CD4-positive, alpha-beta T cell treated with Interleukin-6 at 100 ng/mL for 8 hours (primary cell): ENCODE measurements at places on chromosomes 3 and 15.

DNA sequence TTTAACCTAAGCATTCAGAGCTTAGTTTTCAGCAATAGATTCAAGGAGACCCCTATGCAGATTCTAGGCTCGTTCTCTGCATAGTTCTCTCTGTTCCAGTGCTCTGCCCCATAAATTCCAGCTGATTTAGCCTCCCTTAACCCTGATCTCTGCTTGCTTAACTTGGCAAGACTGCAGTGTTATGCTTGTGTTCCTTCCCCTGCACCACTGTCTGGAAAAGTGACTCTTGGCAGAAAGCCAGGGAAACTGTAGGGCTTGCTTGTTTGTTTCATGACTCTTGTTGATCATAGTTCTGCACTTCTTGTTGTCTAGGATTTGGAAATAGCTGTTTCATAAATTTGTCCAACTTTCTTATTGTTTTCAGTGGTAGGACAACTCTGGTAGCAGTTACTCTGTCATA, 40.1 kb downstream of the ANAPC13 start:
- DNase-seq: no peak

GRCh38 chr15:98131924-98132323, 171.4 kb downstream of the ARRDC4 start:
- DNase-seq: no peak

GRCh38 chr15:90191794-90192509, 9.2 kb upstream of the SEMA4B start:
- DNase-seq: peak; percentile 36

DNA sequence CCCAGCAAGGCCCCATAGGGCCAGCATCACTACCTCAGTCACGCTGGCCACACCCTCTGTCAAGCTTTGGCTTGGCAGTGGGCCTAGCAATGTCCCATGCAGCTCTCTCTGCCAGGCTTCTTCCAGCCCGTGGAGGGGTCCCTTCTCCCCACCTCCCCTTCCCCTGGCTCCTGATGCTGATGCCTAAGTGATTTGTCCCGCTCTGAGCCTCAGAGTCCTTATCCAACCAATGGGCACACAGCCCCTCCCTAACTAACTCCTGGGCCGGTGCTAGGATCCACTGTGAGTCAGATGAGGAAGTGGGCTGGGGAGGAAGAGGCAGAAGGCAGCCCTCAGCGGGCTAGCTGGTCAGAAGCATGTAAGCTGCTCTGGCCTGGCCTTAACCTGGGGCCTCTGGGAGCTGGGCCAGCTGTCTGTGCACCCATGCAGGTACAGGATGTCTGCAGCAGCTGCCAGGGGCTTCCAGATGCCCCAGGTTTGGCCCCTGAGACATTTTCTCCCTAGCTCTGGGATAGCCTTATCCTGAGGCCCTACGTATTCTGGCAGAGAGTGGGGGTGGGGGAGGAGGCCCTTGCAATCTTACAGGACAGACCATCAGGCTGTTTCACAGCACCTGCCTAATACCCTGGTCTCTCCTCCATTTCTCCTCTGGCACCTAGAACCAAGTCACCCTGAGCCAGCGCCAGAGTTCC, 740 bp upstream of the ZBTB47 start:
- no peak for DNase-seq

GRCh38 chr15:73051807-73052652, at the start of gene NEO1:
NEO1 (plus strand) TSS chr15:73052463; CDS start chr15:73052676, 213 bp downstream.
- DNase-seq: peak; percentile 75

DNA sequence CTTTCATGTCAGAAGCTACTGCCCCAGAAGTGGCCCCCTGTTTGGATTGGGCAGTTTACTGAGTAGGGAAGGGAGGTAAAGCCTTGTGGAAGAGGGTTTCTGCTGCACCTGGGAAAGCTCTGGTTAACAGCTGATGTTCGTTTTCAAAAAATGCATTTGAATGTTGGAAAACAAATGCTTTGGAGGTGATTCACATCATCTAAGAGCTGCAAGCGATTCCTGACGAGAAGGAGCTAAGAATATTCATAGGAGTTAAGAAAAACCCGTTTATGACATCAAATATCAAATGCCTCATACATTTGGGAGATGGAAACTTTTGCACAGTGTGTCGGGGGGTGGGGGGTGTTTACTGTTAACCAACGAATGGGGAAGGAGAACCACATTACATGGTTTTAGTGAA, 183.8 kb upstream of the NR2F2 start:
- no peak for DNase-seq

- DNase-seq: no peak
Observed at GRCh38 chr3:43948013-43948412, 257.3 kb downstream of the ABHD5 start.

DNA sequence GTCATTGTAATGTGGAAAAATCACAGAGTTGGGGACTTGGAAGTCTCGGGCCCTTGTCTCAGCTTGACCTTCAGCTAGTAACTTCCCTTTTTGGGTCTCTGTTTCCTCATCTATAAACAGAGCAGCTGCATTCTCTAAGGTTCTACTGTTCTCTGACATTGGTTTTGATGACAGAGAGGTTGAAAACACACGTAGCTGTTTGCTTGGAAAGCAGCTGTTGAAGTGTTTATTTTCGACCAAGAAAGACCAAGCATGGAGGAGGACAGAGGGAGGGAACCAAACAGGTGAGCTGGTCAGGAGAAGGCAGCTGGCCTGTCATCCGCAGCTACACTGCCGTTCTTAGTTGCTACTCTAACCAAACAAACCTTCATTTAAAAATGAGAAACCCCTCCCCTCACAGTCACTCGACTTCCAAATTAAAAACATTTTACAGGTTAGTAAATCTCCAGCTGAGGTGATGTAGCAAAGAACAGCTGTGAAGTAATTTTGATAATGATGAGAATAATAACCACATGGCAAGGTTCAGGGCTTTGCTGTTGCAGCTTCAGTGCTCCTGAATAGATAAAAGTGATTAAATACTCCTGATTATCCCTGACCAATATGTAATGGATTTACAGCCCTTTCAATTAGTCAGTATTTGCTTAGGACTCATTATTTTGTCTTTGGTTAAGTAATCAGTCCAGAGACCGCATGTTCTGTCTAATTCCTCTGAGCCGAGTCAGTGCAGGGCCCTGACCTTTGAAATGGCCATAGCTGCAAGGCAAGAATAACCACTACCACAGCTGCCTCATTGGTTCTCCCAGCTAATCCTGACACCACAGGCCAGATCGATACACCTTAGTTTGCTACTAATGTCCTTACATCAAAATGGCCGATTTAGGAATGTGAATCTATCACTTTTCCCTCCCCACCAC, 65.3 kb downstream of the MEIS2 start:
- no peak for DNase-seq

DNA sequence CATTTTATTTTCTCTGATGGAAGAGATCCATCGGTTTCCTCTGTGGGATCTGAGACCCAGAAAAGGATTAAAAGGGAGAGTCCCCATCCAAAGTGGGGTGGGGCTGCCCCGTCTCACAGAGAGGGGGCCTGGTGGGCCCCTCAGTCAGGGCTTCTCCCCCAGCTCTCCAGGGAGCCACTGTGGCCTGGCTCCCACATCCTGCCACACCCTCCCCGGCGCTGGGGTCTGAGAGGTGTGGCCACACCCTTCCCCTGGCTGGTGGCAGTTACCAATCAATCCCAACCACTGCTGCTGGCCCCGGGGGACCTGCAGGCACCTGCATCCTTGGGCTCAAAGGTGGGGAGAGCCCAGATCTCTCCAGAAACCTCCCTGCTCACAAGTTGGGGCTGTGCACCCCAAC, 161.8 kb upstream of the IQSEC1 start:
- no peak for DNase-seq

DNA sequence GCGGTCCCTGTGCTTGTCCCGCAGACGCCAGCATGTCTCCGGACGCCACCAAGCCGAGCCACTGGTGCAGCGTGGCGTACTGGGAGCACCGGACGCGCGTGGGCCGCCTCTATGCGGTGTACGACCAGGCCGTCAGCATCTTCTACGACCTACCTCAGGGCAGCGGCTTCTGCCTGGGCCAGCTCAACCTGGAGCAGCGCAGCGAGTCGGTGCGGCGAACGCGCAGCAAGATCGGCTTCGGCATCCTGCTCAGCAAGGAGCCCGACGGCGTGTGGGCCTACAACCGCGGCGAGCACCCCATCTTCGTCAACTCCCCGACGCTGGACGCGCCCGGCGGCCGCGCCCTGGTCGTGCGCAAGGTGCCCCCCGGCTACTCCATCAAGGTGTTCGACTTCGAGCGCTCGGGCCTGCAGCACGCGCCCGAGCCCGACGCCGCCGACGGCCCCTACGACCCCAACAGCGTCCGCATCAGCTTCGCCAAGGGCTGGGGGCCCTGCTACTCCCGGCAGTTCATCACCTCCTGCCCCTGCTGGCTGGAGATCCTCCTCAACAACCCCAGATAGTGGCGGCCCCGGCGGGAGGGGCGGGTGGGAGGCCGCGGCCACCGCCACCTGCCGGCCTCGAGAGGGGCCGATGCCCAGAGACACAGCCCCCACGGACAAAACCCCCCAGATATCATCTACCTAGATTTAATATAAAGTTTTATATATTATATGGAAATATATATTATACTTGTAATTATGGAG, 79.1 kb downstream of the SMAD6 start:
- DNase-seq: no peak

DNA sequence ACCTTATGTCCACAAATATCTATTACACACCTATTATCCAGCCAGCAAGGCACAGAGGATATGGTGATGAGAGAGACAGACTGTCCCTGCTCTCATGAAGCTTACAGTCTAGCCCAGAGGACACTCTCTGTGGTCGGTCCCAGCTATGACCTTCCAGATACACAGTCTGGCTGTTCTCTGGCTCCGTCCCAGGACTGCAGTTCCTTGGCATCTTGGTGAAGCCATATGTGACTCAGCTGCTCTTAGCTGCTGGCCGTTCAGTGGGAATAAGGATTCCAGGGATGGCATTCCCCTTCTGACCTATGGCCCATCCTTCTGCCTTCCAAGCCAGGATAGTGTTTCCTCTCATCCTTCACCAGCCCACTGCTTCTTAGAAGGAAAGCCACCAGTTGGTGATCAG, 30.8 kb downstream of the MEX3B start:
- DNase-seq: no peak

DNA sequence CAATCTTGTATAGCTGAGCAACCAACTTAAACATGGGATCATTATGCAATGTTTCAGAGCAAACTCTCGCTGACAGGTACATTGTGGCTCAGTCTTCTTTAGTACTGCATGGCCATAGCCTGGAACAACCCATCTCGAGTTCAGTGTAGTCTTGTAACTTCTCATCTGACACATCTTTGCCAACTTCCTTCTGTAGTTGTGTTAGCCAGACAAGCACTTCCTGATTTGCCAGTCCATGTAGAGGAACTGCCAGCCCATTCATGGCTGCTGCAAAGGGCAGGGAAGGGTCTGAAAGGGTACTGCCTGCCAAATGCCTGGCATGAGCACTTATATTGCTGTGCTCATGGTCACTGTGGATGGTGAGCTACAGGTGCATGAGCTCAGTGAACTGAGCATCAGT, 49.2 kb upstream of the CCDC54 start:
- DNase-seq: no peak

GRCh38 chr3:5026046-5026362, 46.8 kb downstream of the BHLHE40 start:
- DNase-seq: no peak

- DNase-seq: no peak
Observed at GRCh38 chr15:85171736-85172135, 190.1 kb downstream of the PDE8A start.

DNA sequence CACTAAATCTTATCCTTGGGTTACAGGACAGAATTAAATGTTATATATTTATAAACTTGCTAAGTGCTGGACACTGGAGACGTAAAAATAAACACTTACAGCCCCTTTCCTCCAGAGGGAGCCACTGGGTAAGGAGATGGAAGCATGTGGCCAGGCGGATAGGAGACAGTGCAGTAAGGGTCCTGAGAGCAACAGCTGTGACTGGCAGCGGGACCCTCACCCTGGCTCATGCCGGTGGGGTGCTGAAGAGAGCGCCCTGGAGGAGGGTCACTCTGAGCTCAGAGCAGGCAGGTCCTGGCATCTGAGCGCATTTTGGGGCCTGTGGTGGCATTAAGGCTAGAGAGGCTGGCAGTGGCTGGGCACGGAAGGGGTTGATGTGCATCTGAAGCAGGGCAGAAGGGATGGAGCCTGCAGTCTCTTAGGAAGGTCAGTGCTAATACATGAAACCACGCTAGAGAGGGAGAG, 16.0 kb downstream of the SEC61A1 start:
- DNase-seq: peak; percentile 24

DNA sequence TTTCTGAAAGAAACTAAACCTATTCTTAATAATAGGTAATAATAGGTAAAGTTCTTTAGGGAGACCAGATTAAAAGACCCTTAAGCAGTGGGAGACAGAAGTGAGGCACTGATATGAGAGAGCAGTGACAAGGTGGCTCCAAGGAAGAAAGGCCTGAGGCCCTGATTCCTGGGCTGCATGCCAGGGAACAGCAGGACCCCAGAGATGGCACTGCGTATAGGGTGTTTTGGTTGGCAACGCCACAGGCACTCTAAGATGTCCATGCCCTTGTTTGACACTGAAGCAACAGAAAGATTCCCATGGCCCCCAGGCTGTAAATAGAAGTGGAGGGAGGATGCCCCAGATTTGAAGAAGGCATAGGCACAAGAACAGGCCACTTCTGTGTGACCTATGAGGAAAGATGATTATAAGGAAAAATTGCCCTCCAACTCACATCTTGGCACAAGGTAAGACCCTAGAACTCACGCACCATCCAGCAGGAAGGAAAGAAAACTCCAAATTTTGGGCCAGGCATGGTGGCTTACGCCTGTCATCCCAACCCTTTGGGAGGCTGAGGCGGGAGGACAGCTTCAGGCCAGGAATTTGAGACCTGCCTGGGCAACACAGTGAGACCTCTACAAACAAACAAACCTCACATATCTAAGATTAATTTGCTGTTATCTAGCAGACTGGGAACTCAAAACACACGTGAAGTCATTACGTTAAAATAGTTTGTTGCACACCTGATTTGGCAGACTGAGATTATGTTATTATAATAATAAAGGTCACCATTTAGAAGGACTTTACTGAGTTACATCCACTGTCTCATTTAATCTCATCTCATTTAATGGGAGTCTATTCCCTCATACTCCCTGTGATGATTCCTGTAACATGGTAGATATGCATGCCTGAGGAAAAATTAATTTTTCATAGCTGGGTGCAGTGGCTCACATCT, 10.5 kb upstream of the BLM start:
- DNase-seq: no peak

DNA sequence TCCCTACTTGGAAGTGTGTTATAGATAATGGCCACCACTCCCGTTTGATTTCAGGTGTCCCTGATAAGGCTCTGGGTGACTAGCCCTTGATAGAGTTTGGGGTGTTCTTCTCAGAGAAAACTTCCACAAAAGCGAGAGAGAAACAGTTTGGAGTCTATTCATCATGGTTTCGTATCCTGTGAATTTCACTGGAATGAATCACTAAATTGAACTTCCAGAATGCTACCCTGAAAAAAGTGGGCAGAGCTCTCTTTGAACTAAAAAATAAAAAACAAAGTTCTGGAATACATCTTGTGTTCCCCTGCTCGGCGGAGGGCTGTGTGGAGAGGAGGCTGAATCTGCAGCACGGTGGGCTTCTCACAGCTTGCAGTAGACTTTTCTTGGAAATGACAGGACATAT, 52.8 kb upstream of the FAM98B start:
- DNase-seq: no peak

DNA sequence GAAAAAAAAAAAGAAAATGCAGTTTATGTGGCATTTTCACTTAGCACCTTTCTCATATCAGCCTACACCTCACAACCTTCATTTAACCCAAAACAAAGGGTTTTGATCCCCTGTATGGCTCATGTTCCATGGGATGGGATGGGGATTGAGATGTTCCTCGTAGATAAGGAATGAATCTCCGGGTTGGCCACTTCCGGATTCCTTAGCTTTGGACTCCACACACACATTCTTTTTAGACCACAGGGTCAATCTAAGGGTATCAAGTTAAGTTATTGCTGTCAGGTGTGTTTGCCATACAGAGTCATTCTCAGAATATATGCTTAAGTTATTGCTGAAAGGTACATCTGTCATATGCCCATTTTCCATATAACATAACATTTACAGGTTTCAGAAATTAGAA, 301.4 kb upstream of the TGFBR2 start:
- no peak for DNase-seq
